ENCODE measurements at places on chromosomes 1 and 21.

- no peak for DNase-seq
These were observed 96.3 kb upstream of the TMPRSS15 start for GRCh38 chr21:18499761-18500376.

DNA sequence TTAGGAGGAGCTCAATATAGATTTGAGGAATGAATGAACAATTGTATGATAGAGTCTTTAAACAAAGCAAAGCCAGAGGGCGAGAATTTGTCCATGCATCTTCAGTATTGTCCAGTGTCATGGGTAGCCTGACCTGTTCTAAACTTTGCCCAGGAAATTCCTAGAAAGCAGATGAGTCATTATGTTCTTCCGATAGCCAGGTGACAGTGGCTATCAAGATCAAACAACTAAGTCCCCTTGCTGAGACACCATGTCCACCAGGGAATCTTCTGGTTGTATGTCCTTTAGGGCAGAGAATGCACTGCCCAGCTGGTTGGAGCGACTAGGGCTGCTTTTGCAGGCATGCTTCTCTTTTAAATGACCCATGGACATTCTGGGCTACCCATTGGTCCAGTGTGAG, 1.8 kb upstream of the SLC26A9 start:
- DNase-seq = no peak

- DNase-seq = no peak
These were observed 12.7 kb upstream of the RRP15 start for GRCh38 chr1:218272366-218272765.

DNA sequence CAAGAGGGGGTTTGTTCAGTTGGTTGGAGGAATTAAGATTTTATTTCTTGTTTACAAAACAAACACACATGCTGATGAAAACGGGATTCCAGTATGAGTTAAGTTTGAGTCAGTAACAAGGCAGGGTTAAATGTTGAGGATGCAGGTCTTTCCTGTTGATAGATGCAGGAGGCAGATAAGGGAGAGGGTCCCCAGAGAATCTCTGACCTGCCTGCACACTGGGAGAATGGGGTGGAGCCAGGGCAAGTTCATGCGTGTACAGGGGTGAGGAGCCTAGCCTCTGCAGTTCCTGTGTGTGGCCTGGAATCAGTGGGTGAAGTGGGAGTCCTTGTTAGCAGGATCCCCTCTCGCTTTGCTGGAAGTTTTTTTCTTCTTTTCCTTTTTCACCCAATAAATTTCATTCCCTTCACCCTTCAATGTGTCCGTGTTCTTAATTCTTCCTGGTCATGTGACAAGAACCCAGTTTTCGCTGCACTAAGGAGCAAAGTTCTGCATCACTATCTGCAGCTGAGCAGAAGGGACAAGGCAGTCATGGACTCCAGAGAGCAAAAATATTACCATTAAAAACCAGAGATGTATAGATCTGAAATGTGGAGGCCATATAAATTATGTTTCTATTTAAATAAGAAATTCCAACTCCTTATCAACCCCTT, 69.9 kb upstream of the MARK1 start:
- no peak for DNase-seq

DNA sequence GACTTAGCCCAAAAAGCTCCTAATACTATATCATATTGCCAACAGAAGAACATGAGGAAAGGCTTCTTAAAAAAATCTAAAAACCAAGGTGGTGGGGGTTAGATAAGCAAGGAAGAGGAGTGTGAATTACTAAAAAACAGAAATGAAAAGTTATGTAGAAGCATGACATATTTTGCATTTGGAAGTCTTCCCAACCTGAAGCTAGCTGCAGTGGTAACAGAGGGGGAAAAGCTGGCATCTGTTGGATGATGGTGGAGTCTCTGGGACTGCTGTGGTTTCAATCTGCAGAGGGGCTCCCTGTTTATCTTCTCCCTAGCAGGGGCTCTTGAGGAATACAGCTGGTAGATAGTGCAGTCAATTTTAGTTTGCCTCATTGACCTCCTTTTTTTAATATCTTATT, 249.2 kb upstream of the KIAA0040 start:
- DNase-seq = no peak

- DNase-seq = no peak
These were observed 8.7 kb upstream of the SLX9 start for GRCh38 chr21:44931137-44931500.

DNA sequence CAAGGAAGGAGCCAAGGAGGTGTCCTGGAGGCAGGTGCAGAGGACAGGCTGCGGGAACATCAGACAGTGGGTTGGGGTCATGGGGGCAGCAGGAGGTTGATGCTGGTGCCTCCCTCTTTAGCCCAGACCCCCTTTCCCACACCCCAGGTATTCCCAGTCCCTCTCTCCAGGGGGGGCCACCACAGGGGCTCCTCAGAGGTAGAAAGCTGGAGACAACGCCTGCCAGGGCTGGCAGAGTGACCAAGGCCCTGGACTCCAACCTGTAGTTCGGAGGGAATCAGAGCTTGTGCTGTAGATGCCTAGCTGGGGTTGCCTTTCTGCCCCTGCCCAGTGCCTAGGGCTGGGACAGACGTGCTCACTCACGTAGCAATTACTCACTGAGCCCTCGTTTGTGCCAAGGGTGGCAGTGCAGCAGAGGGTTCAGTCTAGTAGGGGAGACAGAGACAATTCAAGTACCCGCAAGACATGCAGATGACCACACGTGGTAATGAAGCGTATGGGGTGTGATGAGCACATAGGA, 148.2 kb downstream of the PTPRU start:
- DNase-seq = no peak

GRCh38 chr21:29295066-29295650, 3.6 kb upstream of the BACH1 start:
- no peak for DNase-seq

- no peak for DNase-seq
These were observed 8.1 kb upstream of the CGN start for GRCh38 chr1:151502859-151503780.

- no peak for DNase-seq
These were observed 262.9 kb upstream of the SNX7 start for GRCh38 chr1:98398649-98399048.

- DNase-seq = no peak
These were observed 94.7 kb upstream of the NRIP1 start for GRCh38 chr21:15159382-15160020.

GRCh38 chr21:36661511-36662309, 37.2 kb upstream of the SIM2 start:
- DNase-seq = no peak

- DNase-seq = no peak
These were observed 5.4 kb upstream of the TNFRSF25 start for GRCh38 chr1:6471086-6471969.

DNA sequence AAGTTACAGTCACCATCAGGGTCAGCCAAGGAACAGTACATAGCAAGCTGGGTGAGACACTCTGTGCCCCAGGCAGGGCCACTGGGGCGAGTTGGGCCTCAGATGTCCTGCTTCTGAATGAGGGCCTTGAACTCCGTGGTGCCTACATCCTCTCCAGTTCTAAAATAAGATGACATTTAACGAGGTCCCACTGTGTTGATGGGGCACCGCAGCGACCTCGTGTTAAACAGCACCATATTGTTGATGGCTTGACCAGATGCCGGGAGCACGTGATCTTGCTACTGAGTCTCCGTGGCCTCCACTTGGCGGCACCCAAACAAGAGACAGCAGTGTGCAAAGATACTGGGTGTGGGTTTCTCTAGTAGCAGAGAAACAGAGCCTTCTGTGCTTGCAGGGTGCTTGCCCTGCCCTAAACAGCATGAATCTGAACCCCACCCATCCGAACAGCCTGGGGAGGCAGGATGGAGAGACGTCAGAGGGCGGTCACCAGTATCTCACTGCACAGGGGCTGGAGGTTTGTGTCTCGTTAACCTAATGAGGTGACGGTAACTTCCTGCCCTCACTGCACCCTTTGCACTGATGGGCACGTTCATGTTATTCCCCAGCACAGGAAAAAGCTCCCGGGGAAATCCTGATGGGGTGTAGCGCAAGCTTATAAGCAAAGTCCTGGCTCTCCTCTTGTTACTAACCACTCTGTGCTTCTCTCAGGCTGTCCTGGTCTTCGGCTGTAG, 324.4 kb downstream of the AJAP1 start:
- DNase-seq = no peak

Data from frontal cortex (tissue), 4 donors.